GF-D8 (cell line): ENCODE measurements at places on chromosomes 13 and 19.

DNA sequence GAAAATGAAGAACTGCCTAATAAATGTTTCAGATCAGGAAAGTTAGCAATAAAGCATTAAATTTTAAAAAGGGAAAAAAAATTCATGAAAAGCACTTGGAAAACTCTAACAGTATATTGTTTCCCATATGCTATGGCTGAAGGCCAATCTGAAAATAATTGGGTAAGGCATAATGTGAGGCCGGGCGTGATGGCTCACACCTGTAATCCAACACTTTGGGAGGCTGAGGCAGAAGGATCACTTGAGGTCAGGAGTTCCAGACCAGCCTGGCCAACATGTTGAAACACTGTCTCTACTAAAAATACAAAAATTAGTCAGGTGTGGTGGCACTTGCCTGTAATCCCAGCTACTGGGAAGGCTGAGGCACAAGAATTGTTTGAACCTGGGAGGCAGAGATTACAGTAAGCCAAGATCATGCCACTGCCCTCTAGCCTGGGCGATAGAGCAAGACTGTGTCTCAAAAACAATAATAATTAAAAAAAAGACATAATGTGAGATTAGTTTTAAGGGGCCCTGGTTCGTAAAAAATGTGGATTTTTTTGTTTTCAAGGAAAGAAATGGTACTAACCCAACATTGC, 15.2 kb downstream of the INTS6 start:
- DNase-seq = no peak

GRCh38 chr19:2567580-2567979, 91.7 kb downstream of the GADD45B start:
- peak; percentile 81 for DNase-seq

GRCh38 chr19:33214596-33214995, 11.1 kb downstream of the SLC7A10 start:
- no peak for DNase-seq

GRCh38 chr13:80547341-80547740, 206.4 kb upstream of the SPRY2 start:
- DNase-seq = no peak

DNA sequence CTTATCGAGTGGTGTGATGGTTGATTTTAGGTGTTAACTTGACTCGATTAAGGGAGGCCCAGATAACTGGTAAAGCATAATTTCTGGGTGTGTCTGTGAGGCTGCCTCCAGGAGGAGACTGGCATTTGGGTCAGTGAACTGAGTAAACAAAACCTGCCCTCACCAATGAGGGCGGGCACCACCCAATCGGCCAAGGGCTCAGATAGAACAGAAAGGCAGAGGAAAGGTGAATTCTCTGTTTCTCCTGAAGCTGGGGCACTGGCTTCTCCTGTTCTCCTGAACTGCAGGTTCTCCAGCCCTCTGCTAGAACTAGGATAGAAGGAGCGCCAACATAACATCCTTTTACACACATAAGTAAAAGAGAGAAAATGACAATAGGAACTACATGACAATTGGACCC, 35.1 kb downstream of the ESD start:
- no peak for DNase-seq

- DNase-seq = no peak
Measured at GRCh38 chr19:51507192-51507591, 5.6 kb upstream of the SIGLEC12 start.

DNA sequence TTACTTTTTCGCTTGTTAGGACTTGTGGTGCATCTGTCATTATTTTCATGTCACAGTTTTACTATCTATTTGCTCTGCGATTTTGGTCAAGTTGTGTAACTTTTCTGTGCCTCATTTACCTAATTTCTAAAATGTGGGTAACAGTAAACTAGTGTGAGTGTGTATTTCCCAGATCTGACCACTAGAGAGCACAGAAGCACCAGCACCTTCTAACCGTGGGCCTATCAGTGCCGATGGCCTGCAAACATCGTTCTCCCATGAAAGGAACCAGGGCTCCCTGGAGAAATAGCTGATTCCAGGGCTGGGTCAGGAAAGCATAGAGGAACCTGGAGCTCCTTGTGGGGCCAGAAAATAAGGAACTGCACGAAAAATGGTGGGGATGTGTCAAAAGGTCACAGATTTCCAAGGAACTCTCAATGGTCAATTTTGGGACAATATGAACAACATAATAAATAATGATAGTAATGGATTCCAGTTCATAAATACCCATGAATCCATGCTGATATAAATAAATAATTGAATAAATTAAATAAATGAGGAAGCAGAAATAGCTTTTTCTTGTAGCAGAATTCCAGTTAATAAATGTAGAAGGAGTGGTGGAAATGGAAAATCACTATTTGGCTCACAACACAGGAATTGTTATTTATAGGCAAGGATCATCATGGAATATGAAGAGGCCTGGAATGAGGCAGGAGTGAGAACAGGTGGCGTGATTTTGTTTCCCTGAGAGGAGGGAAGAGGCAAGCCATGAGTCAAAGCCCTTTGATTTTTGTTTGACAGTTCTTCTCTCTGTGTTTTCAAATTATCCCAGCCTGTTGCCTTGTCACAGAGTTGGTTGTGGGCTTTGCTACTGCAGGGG, 31.1 kb downstream of the CEACAM8 start:
- DNase-seq = peak; percentile 10

DNA sequence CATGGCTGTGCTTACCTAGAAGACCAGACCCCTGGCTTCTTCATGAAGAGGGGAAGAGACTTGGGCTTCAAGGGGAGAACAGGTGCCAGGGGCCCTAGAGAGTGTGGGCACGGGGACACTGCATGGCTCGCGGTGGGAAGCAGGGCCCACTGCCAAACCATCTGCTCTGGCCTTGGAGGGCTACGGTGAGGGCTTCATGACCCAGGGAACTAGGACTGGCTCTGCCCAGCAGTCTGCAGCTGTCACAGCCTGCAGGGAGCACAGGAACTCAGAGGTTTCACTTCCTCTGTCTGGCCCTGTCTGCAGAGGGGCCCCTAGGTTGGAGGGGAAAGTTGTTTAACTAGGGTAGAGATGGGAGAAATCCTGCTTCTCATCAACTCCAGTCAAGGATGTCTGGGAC, 4.3 kb downstream of the ERCC1 start:
- peak; percentile 62 for DNase-seq

DNA sequence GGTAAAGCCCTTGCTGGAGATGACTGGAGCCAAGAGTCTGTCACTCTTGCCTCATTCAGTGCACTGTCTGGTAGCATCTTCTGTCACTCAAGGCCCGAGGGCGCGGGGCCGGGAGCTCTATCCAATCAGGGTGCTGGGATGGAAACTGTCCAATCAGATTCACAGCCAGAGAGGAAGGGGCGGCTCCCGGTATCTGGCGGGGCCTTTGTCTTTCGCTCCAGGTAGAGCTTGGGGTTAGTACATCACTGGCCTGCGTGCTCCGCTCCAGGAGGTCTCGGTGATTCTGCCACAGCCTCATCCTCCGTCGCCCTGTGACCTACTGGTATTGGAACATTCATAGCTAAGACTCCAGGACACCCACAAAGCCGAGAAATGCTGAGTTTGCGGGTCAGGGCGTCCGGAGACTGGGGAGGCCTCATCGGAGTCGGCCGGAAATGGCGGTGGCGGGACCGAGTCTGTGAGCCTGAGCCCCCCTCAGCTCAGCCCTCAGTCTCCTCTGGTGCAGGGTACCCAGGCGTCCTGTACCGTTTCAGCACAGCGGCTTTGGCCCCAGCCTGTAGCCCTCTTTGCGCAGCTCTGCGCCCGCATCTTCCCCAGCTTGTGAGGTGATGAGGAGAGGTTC, 20.6 kb upstream of the ZNF430 start:
- DNase-seq = no peak

- no peak for DNase-seq
Measured at GRCh38 chr13:85586422-85586831, 212.8 kb downstream of the SLITRK6 start.

DNA sequence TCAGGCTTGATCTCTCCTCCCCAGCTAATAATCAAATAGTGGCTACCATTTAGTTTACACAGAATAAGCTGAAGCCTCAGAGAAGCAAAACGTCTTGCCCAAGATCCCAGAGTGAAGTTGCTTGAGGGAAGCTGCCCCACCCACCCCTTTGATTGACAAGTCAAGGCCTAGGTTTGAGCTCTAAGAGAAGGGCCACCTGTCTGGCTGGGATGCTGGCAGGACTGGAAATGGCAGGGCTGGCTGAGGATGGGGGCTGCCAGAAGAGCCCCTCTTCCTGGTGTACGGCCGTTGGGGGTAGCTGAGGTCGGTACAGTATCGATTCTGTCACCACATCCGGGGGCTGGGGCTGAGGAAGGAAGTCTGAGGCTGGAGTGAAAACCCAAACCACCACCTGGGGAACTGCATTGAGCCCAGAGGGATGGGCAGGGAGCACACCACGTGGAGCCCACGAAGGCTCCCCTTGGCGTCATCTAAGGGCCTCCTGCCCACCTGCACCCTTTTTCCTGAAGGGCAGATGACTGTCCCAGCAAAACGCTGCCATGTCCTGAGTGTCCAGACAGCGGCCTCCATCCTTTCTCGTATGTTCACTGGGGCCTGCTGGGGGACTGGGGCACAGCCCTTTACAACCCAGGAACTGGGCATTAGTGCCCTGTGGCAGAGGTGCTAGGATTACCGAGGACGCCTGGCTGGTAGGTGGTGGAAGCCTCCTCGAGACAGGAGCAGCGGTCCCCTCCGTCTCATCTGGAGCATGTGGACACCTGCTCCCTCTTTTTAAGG, 1.4 kb upstream of the PRKD2 start:
- peak; percentile 69 for DNase-seq

DNA sequence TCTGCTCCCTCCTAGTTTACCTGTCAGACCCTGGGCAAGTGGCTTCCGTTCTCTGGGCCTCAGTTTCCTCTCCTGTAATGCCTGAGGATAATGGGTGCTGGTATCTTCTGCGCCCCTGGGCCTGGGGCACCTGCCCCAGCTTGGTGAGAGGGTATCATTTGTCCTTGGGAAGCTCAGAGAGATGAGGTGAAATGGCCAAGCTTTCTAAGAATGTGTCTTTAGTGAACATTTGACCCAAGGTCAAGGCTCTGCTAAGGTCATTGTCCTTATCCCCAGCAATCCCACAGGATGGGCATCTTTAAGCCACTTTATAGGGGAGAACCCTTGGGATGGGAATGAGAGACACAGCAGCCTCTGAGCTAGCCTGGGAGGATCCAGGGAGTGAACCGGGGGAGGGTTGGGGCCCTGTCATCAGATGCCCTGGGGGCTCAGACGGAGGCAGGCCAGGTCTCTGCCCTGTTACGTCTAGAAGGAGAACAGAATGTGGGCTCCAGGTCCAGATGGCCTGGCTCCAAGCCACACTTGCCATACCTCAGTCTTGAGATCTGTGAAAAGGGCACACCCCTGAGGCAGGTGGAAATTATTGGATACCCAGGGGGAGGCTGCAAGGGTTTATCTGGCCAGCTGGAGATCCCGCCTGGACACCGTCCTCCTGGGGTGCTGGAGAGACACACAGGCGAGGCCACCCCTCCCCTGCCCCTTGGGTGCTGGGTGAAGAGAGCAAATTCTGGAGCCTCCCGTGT, 1.1 kb upstream of the NFIC start:
- no peak for DNase-seq

GRCh38 chr19:46308510-46308909, 11.7 kb downstream of the HIF3A start:
- DNase-seq = no peak

GRCh38 chr19:8610041-8610935, at the start of gene ADAMTS10:
Gene ADAMTS10 (minus strand): TSS chr19:8610715. CDS start chr19:8605710, 5,005 bp downstream.
- DNase-seq = no peak

GRCh38 chr19:4390017-4390566, 10.3 kb downstream of the SH3GL1 start:
- peak; percentile 67 for DNase-seq

DNA sequence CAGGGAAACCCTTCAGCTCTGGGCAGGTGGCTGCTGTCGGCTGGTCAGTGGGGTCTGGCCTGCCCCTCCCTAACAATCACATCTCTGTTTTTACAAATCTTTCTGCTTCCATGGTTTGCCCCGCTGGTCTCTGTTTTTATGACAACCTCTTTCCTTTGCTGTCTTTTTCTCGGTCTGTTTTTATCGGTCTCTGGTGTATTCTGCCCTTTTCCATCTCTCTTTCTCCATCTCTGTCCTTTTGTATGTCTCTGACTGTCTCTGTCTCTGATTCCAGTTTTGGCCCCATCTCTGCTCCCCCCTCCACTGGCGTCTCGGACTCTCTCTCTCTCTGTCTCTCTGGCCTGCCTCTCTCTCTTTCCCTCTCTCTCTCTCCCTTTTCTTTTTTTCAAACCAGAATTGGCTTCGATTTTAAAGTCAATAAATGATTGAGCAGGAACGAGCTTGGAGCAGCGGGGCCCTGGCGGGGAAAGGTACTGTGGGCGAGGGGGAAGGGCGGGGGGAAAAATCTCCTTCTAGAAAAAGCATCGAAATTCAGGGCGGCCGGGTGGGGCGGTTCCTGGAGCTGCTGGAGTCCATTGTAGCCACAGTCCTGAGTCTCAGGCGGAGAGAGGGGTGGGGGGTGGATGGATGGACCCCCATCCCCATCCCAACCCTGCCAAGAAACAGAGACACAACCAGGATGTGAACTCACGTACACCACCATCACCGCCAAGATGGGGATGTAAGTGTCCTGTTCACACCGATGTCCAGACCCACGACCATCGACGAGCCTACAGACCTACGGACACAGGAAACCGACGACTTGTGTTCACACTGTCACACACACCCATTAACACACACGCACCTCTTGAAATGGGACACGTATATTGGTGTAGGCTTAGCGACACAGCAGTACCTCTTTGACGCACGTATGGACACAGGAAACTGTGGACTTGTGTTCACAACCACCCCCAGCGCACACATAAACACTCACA, 3.0 kb downstream of the NFIX start:
- no peak for DNase-seq

DNA sequence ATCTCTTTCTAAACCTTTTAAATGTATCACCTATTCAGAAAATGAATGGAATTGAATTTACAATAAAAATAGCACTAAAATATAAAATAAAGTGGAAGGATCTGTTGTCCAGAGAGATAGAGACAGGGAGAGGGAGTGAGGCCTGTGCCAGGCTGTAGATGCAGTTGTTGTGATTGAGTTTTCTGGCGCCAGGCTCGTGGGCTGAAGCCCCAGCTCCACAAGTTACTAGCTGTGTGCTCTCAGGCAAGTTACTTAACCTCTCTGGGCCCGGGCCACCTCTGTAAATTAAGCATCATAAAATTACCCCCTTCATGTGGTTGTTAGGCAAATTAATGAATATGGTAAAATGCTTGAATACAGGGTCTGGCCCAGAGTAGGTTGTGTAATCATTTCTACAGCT, 52.3 kb upstream of the USP29 start:
- no peak for DNase-seq

DNA sequence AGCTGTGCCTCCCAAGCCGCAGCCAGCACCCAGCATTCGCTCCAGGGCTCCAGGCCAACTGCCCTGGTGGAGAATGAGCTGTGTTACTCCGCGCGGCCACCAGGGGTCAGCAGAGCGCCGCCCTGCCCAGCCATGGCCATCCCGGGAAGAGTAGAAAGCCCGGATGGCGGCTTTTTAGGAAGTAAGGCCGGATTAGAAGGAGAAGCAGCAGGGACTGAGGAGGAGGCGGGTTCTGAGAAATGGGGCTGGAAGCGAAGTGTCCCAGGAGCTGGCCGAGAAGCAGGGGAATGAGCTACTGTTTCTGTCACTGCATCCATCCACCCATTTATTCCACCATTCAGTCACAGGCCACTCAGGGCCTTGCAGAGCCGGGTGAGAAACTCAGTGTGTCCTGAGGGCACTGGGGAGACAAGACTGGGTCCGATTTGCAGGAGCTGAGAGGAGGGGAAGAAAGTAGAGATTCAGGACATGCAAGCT, 6.6 kb upstream of the NPAS1 start:
- peak; percentile 30 for DNase-seq
